ENCODE measurements at places on chromosomes 2 and 18.

DNA sequence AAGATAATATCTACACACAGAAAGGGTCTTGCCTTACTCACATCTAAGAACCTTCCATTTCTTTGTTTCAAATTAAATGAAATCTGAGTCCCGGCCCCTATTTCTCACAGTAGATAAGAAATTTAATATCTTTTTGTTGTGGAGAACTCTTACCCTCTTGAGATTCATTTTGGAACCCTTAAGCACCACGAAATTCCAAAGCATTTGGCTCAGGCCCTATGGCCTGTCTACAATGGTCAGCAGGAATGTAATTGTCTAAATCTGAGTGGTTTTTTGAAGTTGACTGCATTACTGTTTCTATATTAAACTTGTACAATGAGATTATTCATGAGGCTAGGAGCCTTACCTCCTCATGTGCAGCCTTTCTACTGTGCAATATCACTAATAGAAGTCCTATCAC lies 723.3 kb downstream of the TSN start:
- DNase-seq = no peak

- no peak for DNase-seq
These were observed 26.5 kb upstream of the FAM117B start for GRCh38 chr2:202608142-202608852.

- DNase-seq = no peak
These were observed 253.5 kb downstream of the DCDC2C start for GRCh38 chr2:3956892-3957291.

- no peak for DNase-seq
These were observed 79.6 kb downstream of the DNER start for GRCh38 chr2:229634601-229635370.
